ENCODE measurements at places on chromosomes 2 and 18.

- DNase-seq, result no peak
Observed at GRCh38 chr2:191543708-191544107, 134.2 kb upstream of the NABP1 start.

GRCh38 chr2:215082446-215082845, 56.0 kb downstream of the ABCA12 start:
- DNase-seq, result no peak

- DNase-seq, result no peak
Observed at GRCh38 chr18:48662011-48662661, 123.3 kb downstream of the CTIF start.

DNA sequence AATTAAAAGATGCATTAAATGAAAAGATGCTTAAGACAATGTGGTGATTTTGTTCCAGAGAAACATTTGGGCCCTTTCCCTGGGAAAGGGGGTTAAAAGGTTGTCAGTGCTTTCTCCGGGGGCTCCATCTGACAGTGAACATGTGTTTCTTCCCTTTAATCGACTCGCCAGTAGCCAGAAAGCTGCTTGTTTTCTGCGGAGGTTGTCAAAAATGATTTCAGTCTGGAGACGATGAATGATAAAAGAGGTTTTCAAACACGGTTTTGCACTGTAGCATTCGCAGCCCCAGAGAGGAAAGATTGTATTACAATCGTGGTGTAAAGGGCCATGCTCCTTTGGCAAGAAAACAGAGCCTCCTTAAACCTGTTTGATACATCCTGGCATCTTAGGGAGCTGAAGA, 111.5 kb upstream of the MEIS1 start:
- no peak for DNase-seq

DNA sequence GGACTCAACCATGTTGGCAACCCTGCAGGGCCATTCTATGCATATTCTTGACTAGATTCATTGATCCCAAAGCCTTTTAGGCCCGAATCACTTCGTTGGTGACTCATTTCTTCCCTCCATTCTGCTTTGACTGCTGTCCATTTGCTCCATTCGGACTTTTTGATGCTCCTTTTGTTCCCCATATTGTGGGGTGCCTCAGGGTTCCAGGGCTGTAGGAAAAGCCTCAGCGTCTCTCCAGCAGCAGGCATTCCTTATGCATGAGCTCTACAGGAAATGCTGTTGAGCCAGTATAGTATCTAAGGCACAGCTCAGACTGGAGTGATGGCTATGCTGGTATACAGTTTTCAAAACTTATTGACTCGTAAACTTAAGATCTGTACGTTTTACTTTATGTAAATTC, 292.6 kb downstream of the PRKCE start:
- DNase-seq, result no peak

GRCh38 chr2:73032702-73033097, 38.8 kb downstream of the SFXN5 start:
- no peak for DNase-seq

- DNase-seq, result no peak
Observed at GRCh38 chr2:165163761-165164160, 40.1 kb downstream of the SCN3A start.

DNA sequence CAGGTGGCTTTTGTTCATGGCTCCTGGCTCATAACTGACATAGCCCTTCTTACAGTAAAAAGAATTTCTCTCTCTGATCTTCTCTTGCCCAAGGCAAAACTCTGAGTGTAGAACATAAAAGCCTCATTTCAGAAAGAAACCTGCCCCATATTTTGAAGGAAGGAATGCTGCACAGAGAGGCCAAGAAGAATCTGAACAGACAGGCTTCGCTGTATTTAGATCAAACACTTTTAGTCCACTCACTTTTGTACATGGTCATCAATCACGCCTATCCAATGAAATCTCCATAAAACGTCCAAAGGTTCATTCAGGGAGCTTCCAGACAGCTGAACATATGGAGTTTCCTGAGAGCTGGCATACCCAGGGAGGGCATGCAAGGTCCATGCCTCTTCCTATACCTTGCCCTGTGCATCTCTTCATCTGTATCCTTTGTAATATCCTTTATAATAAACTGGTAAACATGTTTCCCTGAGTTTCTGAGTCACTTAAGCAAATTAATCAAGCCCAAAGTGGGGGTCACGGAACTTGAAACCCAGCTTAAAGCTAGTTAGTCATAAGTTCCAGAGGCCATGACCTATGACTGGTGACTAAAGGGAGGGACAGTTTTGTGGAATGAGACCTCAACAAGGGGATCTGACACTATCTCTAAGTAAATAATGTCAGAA, 62.5 kb upstream of the TMEM247 start:
- DNase-seq, result no peak

- no peak for DNase-seq
Observed at GRCh38 chr2:70691497-70692140, 76.4 kb downstream of the ADD2 start.

- no peak for DNase-seq
Observed at GRCh38 chr18:23986600-23987359, 27.8 kb upstream of the TTC39C start.
